ENCODE measurements at places on chromosomes 2 and 18. TPM values are rescaled to one million over a fixed set of nuclear protein-coding genes. Genes with fewer than 3 reads are reported as not detected.
A peak's percentile ranks its signal among the peaks of the same experiment; 100 is the strongest.

- no peaks in the 10 kb centered on the region for H3K27me3 ChIP-seq
- peak; percentile 16 for DNase-seq
- no peak overlapping the region for H3K4me3 ChIP-seq
- H3K4me1 ChIP-seq, result no peaks in the 10 kb centered on the region
- H3K27ac ChIP-seq, result no peak overlapping the region
- H3K36me3 ChIP-seq, result no peaks in the 10 kb centered on the region
Observed at GRCh38 chr2:16281451-16282335, 341.3 kb downstream of the MYCN start.

Gene FHOD3
- not detected for total RNA-seq

DNA sequence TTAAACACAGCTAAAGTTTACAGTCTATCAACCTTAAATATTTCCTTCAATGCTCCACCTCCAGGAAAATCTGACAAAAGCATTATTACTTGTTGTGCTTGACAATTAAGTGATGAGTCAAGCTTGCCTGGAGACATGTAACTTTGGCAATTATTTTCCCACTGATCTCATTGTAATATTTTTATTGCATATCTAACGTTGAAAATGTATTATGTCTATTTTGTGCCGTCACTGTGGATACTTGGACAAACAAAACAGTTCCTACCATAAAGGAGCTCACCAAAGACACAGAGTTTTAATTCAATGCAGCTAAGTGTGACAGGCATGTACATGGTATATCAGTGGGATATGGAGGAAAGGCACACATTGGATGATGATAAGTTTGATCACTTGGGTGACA lies 24.7 kb downstream of the RNF103 start:
- peaks cover 1% of the 10 kb centered on the region for H3K4me1 ChIP-seq
- peaks cover 9% of the 10 kb centered on the region for H3K36me3 ChIP-seq
- no peak overlapping the region for H3K27ac ChIP-seq
- H3K27me3 ChIP-seq, result peaks cover 3% of the 10 kb centered on the region

DNA sequence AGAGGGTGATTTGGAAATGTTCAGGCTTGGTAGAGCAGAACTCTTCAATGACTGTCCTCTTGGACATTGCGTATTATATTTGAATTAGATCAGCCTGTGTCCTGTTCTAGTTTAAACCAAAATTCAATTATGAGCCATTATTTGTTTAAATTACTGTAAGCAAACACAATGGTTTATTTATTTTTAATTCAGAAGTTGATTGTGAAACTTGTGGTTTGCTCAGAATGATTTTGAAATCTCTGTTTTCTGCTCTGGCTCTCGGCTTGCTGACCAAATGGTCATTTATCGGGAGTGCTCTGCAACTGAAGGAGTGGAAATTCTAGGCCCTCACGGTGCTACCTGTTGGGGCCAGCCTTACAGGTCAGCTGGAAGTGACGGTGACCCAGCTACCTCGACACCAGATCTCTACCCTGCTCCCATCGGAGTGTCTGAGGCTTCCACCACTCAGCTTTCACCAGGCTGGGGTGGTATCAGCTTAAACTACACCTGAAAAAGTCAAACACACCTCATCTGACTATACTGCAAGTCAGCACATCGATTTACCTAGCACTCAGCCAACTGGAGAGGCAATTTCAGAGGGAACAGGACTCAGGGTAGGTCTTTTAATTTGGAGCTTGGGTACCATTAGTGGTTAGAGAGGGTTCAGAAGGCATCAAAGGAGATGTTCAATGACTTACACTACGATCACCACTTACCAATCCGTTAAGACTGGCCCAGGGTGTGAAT lies 36.8 kb upstream of the GPD2 start:
- peaks cover 6% of the 10 kb centered on the region for H3K36me3 ChIP-seq
- peak overlapping the region; percentile 85 for H3K4me3 ChIP-seq
- no peaks in the 10 kb centered on the region for H3K27me3 ChIP-seq
- DNase-seq, result no peak
- H3K27ac ChIP-seq, result peak overlapping the region; percentile 95

DNA sequence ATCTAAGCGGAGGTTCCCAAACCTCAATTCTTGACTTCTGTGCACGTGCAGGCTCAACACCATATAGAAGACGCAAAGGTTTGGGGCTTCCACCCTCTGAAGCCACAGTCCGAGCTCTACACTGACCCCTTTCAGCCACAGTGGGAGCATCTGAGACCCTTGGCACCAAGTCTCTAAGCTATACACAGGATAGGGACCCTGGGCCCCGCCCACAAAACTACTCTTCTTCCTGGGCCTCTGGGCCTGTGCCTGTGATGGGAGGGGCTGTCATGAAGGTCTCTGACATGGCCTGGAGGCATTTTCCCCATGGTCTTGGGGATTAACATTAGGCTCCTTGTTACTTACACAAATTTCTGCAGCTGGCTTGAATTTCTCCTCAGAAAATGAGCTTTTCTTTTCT lies 1374.1 kb upstream of the NXPH2 start:
- no peak overlapping the region for H3K4me3 ChIP-seq
- H3K4me1 ChIP-seq, result no peaks in the 10 kb centered on the region
- H3K27ac ChIP-seq, result no peak overlapping the region
- H3K36me3 ChIP-seq, result no peaks in the 10 kb centered on the region

GRCh38 chr2:32862269-32863055 lies 84.3 kb upstream of the LTBP1 start:
- H3K27me3 ChIP-seq, result peaks cover 10% of the 10 kb centered on the region
- no peak overlapping the region for H3K4me3 ChIP-seq
- no peaks in the 10 kb centered on the region for H3K36me3 ChIP-seq
- no peak overlapping the region for H3K27ac ChIP-seq
- DNase-seq, result no peak

Gene REG1B
- not detected for total RNA-seq

GRCh38 chr2:148876202-148876594 lies 1.2 kb downstream of the KIF5C start:
- peak overlapping the region; percentile 82 for H3K4me3 ChIP-seq
- peaks cover 7% of the 10 kb centered on the region for H3K4me1 ChIP-seq
- no peaks in the 10 kb centered on the region for H3K36me3 ChIP-seq
- peaks cover 12% of the 10 kb centered on the region for H3K27me3 ChIP-seq

GRCh38 chr2:136131961-136132824 lies 14.2 kb upstream of the CXCR4 start:
- peak overlapping the region; percentile 50 for H3K4me3 ChIP-seq
- H3K4me1 ChIP-seq, result peaks cover 98% of the 10 kb centered on the region
- peak; percentile 83 for DNase-seq
- peak overlapping the region; percentile 80 for H3K27ac ChIP-seq
- peaks cover 14% of the 10 kb centered on the region for H3K27me3 ChIP-seq

GRCh38 chr2:121539750-121540469 lies 9.2 kb downstream of the RNU4ATAC start:
- H3K27ac ChIP-seq, result no peak overlapping the region
- DNase-seq, result no peak
- H3K27me3 ChIP-seq, result no peaks in the 10 kb centered on the region
- H3K36me3 ChIP-seq, result peaks cover 2% of the 10 kb centered on the region
- no peak overlapping the region for H3K4me3 ChIP-seq
- H3K4me1 ChIP-seq, result peaks cover 27% of the 10 kb centered on the region

DNA sequence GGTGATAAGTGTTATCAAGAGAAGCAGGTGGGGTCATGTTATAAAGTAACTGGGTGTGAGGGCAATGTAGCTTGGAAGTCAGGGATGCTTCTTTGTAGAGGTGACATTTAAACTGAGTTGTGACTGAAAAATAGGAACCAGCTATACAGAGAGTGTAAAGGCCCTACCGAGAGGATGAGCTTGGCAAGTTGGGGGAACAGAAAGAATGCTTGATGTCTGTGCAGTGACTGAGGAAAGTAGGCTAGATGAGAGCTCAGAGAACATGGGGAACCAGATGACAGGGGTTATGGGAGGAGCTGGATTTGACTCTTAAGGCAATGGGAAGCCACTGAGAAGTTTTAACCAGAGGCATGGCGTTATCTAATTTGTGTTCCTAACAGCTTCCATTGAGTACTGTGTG lies 115.3 kb downstream of the DOCK10 start:
- H3K4me1 ChIP-seq, result peaks cover 99% of the 10 kb centered on the region
- H3K27ac ChIP-seq, result peak overlapping the region; percentile 98

- no peaks in the 10 kb centered on the region for H3K4me1 ChIP-seq
- no peaks in the 10 kb centered on the region for H3K27me3 ChIP-seq
- H3K4me3 ChIP-seq, result no peak overlapping the region
- H3K27ac ChIP-seq, result no peak overlapping the region
Observed at GRCh38 chr2:3472966-3473365, 46.4 kb downstream of the ADI1 start.

DNA sequence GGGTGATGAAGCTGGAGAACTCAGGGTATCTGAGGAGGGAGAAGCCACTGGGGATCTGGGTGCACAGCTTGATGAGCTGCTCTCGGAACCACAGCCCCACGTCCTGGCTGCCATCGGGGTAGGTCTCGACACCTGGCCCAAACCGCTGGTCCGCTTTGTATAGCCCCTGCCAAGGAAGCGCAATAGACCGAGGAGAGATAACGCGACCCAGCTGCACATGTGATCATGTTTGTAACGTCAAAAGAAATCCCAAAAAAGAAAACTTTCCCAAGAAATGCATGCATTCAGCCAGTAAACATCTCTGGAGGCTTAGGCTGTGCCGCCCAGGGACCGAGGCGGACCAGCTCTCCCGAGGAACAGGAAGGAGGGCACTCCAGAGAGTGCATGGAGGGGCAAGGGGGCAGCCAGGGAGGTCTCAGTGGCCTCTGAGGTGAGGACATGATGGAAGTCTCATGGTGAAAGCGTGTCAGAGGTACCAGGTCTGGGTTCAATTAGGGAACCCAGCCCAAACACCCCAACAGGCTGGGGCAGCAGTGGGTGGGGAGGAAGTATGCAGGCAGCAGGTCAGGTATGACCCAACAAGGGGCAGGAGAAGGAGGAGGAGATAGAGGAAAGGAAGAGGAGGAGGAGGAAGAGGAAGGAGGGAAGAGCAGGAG lies 28.3 kb downstream of the ANKMY1 start:
- H3K27me3 ChIP-seq, result no peaks in the 10 kb centered on the region
- peaks cover 85% of the 10 kb centered on the region for H3K36me3 ChIP-seq
- no peak overlapping the region for H3K27ac ChIP-seq

All from activated CD4-positive, alpha-beta T cell treated with anti-CD3 and anti-CD28 coated beads for 36 hours (primary cell).